Stimulated activated naive CD8-positive, alpha-beta T cell treated with anti-CD3 and anti-CD28 coated beads, Interleukin-15, amount 100 ng/mL, for 72 hours (primary cell): ENCODE measurements at places on chromosomes 13 and 19.

DNA sequence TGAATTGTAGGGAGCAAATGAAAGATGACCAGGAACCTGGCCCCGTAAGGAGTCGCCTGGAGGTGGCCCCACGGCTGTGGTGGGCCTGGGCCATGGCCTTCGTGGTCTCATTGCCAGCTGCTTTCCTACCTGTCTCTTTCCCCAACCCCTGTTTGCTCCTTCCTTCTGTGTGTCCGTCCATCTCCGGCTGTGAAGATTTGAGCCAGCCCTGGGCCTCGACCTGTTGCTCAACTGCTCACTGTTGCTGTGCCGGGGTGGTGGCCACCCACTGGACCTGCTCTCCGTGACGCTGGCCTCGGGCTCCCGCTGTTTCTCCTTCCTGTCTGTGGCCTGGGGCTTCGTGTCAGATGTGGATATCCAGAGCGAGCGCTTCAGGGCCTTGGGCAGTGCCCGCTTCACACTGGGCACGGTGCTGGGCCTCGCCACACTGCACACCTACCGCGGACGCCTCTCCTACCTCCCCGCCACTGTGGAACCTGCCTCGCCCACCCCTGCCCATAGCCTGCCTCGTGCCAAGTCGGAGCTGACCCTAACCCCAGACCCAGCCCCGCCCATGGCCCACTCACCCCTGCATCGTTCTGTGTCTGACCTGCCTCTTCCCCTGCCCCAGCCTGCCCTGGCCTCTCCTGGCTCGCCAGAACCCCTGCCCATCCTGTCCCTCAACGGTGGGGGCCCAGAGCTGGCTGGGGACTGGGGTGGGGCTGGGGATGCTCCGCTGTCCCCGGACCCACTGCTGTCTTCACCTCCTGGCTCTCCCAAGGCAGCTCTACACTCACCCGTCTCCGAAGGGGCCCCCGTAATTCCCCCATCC is 8.5 kb downstream of the DBP start:
- DNase-seq = no peak

- DNase-seq = no peak
Measured at GRCh38 chr19:43229315-43229714, 23.9 kb upstream of the PSG4 start.

DNA sequence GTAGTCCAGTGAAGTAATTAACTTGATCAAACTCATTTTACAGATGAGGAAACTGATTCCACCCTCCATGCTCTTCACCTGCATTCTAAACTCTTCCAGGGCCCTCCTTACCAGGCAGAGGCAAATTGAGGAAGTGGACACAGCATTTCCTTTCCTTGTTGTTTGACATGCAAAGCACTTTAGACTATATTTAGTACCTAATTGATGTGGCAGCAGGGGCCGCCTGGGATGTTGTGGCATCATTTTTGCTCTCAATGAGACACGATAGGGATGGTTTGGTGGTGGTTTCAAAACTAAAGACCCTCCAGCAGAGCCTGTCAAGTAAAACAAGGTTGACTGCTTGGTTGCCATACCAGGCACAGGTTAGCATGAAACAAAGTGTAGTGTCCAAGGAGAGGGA is 7.9 kb downstream of the SIPA1L3 start:
- no peak for DNase-seq

DNA sequence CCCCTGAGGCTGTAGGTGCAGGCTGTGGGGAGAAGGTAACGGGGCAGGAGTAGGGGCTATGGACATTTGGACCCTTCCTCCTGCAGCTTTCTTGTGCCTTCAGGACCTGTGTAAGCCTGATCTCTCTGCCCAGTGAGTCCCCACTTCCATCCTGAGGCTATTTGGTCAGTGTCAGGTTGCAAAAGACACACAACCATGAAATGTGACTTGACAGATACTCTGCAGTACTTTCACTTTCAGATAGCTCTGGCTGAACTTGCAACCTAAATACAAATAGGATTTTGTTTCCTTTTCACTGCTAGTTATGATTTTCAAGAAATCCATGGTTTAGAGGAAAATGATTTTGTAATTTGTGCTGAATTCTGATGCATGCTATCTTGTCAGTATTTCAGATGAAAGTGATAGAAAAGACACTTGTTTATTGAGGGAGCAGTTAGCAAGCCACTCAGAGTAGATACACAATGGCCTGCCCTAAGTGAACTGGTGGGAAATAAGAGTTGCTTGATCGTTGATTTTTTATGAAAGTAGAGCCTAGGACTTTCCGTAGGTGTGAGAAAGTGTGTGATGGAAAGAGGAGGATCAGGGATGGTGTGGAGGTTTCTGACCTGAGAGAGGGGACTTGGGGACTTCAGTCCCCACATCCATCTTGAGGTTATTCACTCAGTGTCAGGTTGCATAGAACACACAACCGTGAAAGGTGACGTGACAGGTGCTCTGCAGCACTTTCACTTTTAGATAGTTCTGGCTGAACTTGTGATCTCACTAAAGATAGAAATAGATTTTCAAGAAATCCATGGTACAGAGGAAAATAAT is 18.1 kb upstream of the EID2 start:
- no peak for DNase-seq

- DNase-seq = no peak
Measured at GRCh38 chr13:97112446-97113152, 109.5 kb upstream of the MBNL2 start.

- DNase-seq = no peak
Measured at GRCh38 chr13:28286263-28286662, 147.9 kb downstream of the PAN3 start.

- no peak for DNase-seq
Measured at GRCh38 chr19:51421229-51422052, 4.0 kb upstream of the SIGLEC10 start.

DNA sequence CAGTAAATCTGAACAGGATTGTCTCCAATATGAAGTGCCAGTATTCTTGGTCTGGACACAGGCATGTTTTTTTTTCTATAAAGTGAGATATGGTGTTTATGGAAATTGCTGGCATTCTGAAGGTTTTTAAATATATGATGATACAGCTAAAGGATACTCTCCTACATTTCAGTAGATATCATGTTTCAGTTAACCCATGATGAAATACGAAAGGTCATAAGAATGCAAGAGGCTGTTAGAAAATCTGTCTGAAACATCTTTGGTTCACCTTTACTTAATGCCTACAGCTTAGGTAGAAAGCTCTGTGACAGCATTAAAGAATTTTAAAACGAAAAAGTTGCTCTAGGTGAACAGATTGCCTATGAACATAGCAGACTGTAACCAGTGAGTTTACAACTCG is 9.1 kb downstream of the FRY start:
- no peak for DNase-seq

DNA sequence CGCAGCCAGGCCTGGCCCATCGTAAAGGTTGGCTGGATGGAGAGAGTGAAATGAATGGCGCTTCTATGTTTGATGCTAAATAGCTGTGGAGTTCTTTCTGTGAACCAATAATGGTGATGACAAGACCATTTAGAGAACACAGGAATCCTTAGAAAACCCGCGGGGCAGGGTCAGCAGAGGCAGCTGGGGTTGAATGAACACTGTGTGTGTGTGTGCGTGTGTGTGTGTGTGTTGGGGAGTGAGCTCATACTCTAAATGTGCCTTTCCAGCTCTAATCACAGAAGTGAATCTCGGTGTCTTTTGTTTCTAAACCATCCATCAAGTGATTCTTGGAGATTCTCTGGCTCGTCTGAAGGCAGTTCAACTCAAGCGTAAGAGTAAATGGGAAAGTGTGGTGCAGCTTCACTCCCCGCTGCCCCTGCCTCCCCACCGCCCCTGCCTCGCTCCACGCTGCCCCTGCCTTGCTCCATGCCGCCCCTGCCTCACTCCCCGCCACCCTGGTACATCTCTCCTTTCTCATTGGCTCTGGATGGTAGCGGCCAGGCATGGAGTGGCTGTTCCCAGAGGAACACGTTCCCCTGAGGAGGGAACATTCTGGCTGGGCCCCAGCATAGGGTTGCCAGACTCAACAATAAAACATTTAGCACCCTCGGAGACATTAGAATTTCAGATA is 21.2 kb downstream of the TMPRSS9 start:
- DNase-seq = no peak

DNA sequence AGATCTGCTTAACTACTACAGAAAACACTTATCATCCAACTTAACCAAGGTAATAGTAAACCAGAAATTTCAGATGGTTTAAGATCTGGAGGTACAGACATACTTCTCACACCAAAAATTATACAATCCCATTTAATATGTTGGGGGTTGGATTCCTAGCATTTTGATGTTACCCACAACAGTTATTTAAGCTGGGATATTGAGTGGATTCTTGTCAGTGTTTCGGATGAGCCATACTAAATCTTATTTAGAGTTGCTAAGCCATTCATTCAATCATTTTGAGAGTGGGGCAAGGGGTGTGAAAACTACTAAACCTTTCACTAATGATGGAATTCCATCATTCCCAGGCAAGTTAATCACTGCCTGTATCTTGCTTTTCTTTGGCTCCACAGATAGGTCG is 40.6 kb downstream of the KATNAL1 start:
- no peak for DNase-seq

GRCh38 chr19:35293808-35294207 is 1.8 kb downstream of the MAG start:
- no peak for DNase-seq
